ENCODE measurements at places on chromosomes 3 and 15.

GRCh38 chr15:65530318-65531111, at the start of gene HACD3:
Gene HACD3 (plus strand): TSS chr15:65530463. CDS start chr15:65530632, 169 bp downstream.
- DNase-seq, result no peak

GRCh38 chr3:128504533-128504915, 11.5 kb upstream of the GATA2 start:
- DNase-seq, result no peak

- DNase-seq, result no peak
Observed at GRCh38 chr15:71366522-71366921, 251.3 kb downstream of the THSD4 start.

- DNase-seq, result no peak
Observed at GRCh38 chr3:182179631-182180030, 467.9 kb downstream of the SOX2 start.

DNA sequence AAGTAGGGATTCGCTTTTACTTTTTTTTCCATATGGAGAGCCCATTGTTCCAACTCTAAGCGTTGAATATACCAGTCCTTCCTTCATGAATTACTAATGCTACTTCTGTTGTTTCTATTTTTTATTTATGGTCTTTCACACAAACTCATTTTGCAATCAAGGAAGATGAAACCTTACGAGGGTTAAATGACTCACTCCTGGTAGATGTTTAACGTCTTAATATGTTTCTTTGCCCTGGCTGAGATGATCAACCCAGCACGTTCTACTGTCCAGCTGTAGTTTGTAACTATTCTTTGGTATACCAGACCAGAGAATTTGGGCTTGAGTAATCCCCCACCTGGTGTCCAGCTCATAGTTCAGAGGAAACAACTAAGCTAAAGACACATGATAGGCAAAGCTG, 23.1 kb downstream of the CDCP1 start:
- DNase-seq, result peak; percentile 66

- no peak for DNase-seq
Observed at GRCh38 chr15:70775160-70775559, 11.8 kb upstream of the UACA start.

DNA sequence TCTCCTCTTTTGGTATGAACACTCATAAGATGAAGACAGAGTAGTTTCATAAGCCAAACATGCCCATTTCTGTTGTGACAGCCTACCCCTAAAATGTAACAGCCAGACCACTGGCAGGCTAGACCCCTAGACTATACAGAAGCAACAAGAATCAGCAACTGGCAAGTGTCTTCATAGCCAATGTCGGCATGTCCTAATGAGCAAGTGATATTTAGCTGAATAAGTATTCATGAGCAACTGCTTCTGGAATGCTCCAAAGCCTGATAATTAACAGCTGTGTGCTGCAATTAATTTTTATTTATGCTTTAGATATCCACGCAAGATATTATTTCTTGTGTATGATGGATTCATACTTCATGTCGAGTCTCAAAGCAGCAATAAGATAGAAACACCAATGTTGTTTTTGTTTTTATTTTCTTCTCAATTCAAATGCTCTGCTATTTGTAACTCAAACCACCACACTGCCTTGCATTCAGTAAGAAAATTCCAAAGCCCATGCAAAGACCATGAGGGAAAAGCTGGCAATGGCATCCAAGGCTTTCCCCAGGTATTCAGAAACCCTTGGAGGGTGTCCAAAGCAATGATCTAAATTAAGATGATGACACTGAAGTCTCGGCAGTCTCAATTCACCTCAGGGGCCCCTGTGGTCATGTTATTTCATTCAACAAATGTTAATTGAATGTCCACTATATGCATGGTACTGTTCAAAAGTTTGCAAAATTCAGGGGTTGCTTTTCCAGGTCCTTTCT, 167.7 kb upstream of the NECTIN3 start:
- no peak for DNase-seq

- DNase-seq, result no peak
Observed at GRCh38 chr15:99238849-99239248, 10.5 kb downstream of the TTC23 start.

All from non-pigmented ciliary epithelial cell (primary cell).